ENCODE measurements at places on chromosomes 6 and 20.

GRCh38 chr6:80698459-80698858, 592.0 kb downstream of the BCKDHB start:
- DNase-seq = no peak

DNA sequence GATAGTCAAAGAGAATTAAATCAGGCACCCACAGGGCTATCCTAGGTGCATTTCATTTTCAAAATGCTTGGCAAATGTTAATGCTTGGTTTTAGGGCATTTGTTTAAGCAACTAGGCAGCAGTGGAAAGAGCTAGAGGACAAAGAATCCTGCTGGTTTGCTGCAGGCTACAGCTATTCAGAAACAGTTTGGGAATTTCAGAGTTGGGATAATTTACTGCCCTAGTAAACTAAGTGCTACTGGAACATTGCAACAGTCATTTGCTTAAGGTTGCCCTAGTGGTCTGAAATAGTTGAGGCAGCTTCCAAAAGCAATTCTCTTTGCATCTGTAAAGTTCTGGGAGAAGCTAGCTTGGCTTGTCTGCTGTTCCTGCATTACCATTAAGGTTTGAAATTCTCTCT, 312.7 kb downstream of the LAMA2 start:
- DNase-seq = no peak

DNA sequence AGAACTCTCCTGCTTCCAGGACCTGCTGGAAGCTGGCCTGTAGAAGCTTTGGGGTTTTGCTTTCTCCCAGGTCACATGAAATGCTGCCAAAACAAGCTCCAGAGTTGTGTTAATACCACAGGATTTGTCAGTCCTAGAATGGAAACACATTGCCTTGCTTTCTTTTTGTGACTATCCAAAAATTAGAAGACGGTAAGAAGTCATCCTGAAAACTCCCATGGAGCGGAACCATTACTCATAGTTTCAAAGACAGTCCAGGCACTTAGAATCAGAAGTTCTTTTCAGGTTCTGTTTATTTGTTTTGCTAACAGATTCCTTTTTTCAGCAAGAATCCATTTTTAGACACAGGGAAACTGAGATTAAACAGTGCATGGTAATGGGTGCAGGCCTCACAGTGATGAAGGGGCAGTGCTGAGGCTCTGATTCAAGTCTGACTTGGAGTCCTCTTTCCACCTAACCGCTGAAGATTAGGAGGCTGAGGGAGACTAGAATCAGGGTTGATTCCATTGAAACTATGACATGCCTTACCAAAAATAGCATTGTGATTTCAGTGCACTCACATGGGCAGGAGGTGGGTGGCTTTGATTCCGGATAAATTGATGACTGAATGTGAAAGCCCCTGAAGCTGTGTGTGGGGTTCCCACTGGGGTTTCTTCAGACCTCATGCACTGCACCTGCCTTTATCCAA, 72.2 kb upstream of the NAA20 start:
- DNase-seq = no peak

DNA sequence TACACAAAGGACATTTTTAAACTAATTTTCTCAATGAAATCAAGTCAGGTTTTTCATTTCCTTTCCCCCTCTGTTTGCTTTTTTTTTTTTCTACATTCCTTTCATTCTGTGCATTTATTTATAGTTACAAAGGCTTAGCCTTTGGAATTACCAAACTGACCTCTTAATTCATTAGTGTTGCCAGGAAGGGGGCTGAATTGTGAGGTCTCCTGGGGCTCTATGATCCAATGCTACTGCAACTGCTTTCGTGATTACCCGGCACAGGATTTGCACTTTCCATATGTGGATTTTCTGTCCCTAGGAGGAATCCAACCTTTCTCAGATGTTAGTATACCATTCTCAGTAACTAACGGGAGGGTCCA, 35.3 kb downstream of the NEDD9 start:
- no peak for DNase-seq

DNA sequence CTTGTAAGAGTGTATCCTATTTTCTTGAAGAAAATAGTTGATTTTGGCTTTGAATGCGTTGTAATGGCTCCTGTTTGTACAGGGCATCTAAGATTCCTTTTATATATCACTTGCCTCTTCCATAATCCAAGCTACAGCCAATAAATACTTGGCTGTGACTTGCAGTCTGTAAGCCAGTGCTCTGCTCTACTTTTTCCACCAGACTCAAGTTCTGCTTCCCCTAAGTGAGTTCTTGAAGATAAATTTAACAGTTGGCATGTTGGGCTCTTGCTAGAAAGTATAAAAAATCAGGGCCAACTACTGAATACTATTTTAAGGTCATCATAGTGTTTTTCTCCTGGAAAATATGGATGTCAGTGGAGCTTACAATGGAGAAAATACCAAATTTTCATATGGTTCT, 36.5 kb upstream of the SCGN start:
- DNase-seq = no peak

DNA sequence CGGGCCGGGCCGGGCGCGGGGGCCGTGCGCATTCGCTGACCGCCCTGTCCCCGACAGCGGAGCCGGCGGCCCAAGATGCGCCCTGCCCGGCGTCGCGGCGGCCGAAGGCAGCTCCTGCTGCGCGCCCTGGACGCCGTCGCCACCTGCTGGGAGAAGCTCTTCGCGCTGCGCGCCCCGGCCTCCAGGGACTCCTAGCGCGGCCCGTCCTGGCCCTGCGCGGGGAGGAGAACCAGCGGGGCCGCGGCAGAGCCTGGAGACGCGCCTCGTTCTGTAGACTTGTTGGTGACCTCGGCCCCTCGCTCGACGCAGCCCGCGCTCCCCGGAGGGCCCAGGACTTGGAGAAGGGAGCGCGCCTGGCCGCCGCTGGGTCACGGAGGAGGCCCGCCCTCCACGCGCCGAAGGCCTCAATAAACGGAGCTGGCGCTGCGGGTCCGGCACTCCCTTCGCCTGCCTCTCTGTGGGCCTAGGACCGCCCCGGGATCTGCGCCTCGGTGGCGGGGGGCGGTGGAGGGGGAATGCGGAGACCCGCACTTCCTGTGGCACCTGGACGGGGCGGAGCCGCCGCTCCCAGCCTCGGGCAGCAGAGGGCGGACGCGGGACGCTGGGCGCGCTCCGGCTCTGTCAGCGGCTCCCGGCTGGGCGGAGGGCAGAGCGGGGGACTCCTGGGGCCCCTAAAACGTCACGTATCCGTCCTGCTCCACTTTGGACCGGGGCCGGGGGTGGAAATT, 2.7 kb downstream of the C20orf204 start:
- DNase-seq = peak; percentile 69

GRCh38 chr20:4217349-4217841, 202.0 kb upstream of the RNF24 start:
- no peak for DNase-seq

DNA sequence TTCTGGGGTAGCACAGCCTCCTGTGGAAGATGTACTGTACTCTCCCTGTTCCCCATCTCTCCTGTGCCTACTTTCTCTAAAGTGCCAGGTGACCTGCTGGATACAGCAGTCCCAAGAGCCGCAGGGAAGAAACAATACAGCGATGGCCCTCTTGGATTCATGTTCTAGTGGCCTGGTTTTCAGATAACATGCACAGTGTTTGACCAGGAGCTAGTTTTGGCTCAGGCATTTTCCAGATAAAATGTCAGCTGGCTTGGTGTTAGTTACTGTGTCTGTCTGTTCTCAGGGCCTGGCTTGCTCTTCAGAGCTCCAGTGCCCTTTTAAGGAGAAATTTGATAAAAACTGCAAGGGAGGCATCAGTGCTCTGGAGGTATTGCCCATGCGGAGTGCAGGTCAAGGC, 41.3 kb downstream of the GABRR2 start:
- no peak for DNase-seq

- DNase-seq = no peak
Measured at GRCh38 chr20:48326868-48327267, 500.9 kb downstream of the PREX1 start.

DNA sequence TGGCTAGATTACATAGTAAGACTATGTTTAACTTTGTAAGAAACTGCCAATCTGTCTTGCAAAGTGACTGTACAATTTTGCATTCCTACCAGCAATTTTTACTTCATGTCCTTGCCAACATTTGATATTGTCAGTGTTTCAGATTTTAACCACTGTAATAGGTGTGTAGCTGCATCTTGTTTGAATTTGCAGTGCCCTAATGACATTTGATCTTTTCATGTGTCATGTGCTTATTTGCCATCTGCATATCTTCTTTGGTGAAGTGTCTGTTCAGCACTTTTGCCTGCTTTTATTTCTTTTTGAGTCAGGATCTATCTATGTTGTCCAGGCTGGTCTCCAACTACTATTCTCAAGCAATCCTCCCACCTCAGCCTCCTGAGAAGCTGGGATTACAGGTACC, 2.4 kb upstream of the PRPH2 start:
- DNase-seq = no peak

DNA sequence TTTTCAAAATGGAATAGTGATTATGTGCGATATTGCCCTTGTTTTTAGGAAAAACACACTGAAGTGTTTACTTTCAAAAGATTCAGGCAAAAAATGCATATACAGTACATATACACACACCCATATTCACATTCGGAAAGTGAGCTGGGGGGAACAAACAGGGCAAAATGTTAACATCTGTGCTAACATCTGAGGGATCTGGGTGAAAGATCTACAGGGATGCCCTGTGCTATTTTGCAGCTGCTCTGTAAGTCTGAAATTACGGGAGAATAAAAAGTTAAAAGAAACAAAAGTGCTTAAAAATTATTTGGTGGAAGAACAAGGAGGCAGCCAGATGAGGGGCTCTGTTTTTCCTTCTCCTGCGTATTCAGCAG, 860 bp downstream of the CST3 start:
- DNase-seq = no peak

DNA sequence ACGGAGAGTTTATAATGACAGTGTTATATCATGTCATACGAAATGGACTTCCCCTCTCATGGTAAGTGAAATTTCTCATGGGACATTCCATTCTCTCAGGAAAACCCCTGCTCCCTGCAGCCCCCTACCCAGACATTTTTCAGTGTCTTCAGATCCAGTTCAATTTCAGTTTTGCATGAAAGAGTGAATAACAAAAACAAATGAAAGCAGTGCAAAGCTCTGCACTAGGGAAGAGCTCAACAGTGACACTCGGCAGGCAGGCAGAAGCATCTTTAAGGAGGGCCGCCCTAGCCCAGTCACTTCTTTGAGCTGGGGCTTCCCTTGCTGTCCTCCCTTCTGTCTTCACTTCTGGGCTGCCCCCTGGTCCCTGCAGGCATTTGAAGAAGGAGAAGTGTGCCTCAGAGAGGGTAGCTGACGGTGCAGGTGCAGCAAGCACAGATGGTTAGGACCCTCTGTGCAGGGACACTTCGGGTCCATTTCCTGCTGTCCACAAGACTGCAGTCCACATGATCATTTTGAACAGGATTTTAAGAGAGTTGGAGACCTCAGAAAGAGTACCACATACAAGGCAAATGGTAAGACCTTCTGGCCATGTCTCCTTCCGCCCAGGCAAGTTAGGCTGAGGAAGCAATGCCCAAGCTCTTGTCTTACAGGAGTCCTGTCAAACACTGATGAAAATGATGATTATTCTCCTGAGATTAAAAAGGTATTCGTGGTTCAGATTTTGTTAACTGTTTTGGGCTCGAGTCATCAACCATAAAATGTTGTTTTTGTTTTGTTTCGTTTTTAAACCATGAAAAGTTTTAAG, 5.4 kb upstream of the DUSP22 start:
- DNase-seq = no peak

DNA sequence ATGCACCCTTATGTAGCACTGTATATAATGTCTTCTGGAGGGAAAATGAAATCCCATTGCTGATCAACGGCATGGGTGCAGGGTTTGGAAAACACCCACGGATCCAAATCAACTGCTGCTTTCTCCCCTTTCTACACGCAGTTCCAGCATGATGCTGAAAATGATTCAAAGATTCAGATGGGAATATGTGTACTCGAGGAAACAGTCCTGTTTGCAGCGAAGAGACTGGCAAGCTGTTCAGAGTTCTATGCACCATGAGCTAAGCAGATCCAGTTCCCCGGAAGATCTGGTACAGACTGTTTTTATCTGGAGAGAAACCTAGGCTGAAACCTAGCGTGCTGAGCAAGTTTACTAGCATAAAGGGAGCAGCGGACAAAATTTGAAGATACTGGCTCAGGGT, 47.9 kb upstream of the CDH4 start:
- no peak for DNase-seq

- DNase-seq = peak; percentile 1
Measured at GRCh38 chr6:25280344-25281074, 1.3 kb downstream of the CARMIL1 start.

DNA sequence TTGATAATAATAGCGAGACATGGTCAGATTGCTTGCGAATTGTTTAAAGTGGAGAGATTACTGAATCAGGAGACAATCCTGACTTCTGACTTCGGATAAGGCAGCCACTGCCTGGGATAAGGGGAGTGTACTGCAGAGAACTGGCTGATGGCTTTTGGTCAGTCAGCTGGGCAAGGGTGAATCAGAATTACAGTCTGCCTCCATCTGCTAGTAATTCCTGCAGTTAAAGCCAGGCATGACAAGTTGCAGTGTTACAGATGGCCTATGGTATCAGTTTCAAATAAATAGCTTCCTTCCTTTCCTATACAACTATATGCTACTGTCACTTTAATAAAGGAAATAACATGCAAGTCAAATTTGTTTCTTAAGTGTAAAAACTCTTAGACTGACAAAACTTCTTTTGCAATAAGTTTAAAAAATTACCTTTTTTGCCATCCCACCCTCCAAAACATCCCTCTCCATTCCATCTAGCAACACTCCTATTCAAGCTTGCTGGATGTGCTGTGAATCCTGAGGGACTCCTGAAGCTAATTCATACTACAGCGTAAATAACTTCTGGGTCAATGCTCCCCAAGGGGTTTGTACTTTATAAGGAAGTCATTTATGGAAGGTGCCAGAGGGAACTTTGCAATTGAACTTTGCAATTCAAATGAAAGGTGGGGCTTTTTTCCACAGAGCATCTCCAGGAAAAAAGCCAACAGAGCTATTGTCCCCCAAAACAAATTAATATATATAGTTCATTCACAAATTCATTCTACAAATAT, 245.2 kb downstream of the ADGRB3 start:
- DNase-seq = no peak

DNA sequence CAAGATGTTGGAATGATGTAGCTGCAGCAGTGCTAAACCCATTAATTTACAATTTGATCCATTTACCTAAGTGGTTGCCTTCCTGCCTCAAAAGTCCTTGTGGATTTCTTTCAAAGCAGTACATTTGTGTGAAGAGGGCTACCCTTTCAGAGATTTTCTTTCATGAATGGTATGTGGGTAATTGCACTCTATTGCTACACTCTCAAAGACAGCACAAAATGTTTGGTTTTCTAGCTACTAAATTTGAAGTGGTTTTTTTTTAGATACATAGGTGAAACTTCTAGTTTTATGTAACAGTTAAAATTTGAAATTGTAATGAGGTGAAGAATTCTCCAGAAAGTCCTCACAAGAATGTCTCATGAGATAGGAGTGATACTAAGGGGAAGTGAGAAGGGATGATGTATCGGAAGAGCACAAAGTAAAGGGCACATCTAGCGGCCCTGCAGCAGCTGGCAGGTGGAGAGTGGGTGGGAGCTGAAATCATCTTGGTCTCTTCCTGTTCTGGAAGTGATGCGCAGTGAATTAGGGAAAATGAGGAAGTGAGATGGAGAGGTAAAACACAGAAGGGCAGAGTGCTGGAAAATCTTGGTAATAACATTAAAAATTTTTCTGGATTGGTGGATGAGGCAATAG, 236.8 kb upstream of the MAN1A1 start:
- no peak for DNase-seq

All from stimulated activated naive CD4-positive, alpha-beta T cell treated with Interleukin-2 at 50 U/mL for 16 hours (primary cell).